ENCODE measurements at places on chromosomes 13 and 19. TPM values are rescaled to one million over a fixed set of nuclear protein-coding genes. Genes with fewer than 3 reads are reported as not detected.

GRCh38 chr13:38384171-38384570, 34.5 kb downstream of the UFM1 start:
- DNase-seq, result no peak

DNA sequence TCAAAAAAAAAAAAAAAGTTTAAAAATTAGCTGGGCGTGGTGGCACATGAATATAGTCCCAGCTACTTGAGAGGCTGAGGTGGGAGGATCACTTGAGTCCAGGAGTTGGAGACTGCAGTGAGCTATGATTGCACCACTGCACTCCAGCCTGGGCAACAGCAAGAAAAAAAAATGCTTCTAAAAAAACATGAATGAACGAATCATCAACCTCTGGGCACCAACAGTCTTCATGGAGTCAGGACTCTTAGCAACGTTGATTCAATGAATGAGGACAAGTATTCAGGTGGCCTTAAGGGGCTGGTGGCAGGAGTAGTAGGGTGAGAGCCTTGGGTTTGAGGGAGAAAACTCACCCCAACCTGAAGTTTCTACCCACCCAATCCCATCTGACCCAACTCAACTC, 20.6 kb upstream of the OLFM2 start:
- DNase-seq, result no peak

NECTIN2 gene
- 1.9 TPM for total RNA-seq

SPIB gene
- total RNA-seq, result 0.42 TPM

GRCh38 chr13:60679928-60680694, 283.1 kb downstream of the TDRD3 start:
- no peak for DNase-seq

DNA sequence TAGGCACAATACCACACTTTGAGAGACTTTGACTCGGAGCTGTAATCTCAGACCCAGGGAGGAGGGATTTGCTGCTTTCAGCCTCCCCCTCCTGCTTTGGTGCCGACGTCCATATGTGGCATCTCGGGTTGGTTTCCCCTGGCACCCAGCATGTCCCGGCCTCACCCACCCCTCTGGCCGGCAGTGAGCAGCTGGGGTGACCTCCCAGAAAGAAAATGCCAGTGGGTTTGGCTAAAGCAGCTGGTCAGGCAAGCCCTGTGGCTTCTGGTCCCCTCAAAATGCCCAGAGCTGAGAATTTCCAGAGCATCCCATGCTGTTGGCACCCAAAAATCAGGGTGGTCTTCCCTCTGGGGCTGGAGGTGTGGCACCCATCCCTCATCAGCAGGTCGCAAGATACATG, 34.1 kb downstream of the INSR start:
- DNase-seq, result no peak

GRCh38 chr13:22114630-22115311, 443.9 kb downstream of the FGF9 start:
- no peak for DNase-seq

FCGBP gene
- 13.1 TPM for total RNA-seq

Measured in activated naive CD8-positive, alpha-beta T cell treated with anti-CD3 and anti-CD28 coated beads, Interleukin-2, amount 10 ng/mL, durations not matched to agents 7 days and 5 days (primary cell).